ENCODE measurements at places on chromosomes 2 and 18.

- no peak for DNase-seq
Measured at GRCh38 chr2:84276590-84277255, 182.4 kb downstream of the SUCLG1 start.

DNA sequence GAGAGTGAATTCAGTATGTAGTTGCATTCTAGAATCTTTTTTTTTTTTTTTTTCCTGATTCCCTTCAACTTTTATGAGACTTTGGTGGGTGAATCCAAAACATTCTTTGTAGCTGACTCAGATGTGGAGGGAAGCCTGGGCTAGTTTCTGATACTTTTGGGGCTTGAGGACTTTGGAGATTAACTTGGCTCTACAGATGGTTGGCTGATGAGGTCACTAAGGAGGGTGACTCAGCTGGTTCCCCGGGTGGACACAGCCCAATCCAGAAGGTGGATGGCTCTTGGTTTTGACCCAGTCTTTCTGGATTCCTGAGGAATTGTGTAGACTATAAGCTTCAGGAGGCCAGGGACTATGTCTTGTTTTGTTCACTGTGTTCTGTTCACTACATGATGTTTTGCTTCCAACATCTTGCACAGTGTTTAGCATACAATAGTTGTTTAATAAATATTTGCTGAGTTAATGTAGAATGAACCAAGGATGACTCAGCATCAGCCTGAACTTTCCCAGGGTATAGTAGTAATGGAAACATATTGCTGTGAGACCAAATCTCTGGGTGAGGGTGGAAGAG, 30.5 kb downstream of the LAMA3 start:
- no peak for DNase-seq

DNA sequence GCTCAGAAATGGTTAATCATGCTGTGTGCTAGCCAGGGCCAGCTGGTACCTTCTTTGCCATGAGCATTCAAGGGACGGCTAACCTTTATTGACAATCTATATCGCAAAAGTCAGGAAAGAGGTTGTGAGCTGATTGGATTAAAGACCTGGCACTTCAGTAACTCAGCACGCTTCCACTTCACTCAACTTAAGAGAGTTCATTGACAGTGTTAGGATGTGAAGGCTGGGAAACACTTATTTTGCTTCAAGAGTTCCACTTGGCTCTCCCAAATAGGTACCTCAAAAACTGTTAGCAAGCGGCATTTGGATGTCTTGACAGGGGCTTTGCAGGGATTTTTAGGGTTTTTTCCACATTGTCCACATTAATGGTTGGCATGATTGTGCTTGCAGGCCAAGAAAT, 25.1 kb upstream of the TXNDC2 start:
- no peak for DNase-seq

GRCh38 chr2:197239434-197239833, 71.1 kb downstream of the ANKRD44 start:
- no peak for DNase-seq

GRCh38 chr18:27794181-27794926, 382.6 kb downstream of the CDH2 start:
- DNase-seq: no peak

DNA sequence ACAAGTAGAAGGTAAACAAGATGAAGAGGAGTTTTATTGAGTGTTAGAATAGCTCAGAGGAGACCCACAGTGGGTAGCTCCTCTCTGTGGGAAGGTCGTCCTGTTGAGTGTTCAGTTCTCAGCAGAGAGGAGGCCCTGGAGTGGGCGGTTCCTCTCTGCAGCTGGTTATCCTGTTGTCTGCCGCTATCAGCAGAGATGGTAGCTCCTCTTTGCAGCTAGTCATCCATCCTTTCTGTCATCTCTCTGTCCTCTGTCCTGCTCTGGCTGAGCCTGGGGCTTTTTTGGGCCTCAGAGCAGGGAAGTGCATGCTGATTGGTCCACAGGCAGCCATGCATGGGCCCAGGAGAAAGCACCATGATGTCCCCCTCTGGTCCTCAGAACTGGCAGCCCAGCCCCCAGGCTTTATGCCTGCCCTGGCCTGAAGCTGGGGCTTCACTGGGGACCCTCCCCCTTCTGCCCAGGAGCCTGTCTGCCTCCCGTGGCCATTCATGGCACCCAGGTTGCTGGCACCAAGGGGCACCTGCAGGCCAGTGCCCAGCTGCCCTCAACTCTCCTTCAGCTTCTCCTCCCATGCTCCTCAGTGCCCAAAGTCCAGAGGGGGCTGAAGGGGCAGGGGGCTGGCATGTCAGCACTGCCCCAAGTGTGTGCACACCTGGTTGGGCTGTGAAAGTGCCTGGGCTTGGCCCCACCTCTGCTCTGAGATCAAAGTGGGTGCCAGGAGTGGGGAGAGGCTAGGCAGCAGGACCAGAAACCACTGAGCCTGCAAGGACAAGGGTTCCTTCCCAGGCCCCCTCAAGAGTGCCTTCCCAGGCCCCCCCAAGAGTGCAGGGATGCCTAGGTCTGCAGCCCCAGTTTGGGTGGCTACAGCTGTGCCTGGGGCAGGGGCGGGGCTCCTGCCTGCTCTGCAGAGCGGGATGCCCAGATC, 98.7 kb downstream of the TWIST2 start:
- no peak for DNase-seq

Data from right kidney (tissue), 9 donors.